ENCODE measurements at places on chromosomes 2 and 18.

- no peak for DNase-seq
Observed at GRCh38 chr2:230896346-230897115, 28.5 kb downstream of the GPR55 start.

GRCh38 chr2:195017890-195018289 lies 639.1 kb upstream of the SLC39A10 start:
- DNase-seq: no peak

DNA sequence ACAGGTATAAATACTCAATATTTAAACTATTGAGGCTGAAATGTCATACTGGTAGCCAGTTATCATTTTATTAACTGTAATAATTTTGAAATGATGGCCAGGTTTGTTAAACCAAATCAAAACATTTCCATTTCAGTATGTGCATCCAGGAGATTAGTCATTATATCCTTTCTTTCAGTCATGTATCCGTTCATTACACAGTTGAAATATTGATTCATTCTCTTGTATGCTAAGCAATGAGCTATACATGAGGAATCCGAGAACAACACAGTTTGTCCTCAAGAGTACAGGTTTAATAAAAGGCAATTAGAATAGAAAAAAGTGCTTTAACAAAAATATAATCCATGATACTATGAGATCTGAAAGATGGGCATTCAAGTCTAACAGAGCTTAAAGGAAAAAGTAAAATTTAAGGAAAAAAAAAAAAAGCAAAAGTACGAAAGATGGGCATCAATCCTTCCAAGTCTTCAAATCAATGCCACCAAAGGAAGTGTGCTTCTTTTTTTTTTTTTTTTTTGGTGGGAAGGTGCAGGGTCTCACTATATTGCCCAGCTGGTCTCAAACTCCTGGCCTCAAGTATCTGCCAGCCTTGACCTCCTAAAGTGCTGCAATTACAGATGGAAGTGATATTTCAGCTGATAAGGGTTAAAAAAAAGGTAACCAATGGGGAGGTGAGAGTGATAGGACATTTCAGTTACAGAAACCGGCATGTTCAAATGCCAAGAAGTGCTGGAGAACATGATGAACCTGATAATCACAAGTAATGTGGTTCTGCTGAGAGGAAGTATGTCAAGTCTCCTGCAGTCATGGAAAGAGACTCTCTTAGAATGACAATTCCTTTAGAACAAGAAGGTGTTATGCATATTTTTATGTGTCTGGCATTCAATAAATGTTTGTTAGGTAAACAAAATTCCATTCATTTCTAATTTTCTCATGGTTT lies 35.8 kb downstream of the PUM2 start:
- no peak for DNase-seq

DNA sequence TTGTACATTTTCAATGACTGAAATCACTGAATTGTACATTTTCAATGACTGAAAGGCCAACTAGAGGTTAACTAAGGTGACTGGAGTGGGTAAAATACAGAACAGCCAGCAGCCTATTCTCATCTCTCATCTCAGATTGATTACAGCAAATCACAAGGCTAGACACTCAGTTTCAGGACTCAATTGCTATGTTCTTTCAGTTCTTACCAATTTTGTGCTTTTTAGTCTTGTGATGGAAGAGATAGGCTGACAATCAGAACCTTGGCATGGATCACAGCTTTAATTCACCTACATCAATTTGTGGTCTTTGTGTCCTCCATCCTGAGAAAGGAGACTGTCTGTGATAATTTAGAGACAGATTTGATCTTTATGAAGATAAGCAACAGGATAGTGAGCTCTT lies 124.7 kb downstream of the GULP1 start:
- no peak for DNase-seq

DNA sequence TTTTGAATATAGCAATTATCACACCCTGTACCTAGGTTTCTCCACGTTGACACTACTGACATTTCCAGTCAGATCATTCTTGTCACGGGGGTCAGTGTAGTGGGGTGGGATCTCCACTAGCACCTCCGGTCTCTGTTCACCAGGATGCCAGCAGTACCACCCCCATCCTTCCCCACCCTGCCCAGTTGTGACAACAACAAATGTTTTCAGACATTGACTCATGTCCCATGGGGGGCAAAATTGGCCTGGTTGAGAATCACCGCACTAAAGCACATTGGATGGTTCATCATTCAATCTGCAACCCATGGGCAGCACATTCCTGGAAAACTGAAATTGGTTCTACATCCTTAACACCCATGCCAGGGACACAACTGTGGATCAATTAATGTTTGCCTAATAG lies 32.3 kb downstream of the FEZ2 start:
- no peak for DNase-seq

DNA sequence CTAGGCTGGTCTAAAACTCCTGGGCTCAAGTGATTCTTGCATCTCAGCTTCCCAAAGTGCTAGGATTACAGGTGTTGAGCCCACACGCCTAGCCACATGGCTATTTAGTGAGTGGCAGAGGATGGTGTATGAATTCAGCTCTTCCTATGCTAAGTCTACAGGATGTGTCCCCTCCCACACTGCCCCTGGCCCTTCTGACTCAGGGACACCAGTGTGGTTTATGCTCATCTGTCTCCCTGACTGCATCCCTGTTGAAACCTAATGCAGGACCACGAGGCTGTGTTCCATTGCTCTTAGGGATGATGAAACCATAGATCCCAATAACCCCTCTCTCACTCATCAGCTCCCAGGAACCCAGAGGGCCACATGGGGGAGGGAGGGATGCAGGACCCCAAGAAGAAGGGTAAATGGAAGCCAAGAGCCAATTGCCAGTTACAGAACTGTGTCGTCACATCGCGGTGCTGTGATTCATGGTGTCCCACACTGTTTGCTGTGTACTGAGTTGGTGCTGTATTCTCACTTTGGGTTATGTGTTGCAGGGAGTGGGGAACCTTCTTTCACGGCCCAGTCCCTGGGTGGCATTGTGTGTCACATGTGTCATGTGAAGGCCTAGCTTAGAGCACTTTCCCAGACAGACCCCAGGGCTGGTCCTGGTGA lies 102.9 kb upstream of the HAAO start:
- no peak for DNase-seq

DNA sequence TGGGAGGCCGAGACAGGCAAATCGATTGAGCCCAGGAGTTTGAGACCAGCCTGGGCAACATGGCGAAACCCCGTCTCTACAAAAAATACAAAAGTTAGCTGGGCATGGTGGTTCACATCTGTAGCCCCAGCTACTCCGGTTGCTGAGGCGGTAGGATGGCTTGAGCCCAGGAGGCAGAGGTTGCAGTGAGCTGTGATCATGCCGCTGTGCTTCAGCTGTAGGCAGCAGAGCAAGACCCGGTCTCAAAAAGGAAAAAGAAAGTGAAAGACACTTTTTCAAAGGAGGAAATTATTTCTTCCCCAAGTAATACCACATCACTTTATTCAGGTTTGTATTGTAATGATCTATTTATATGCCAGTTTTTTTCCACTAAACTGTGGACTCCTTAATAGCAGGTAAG lies 35.7 kb upstream of the TAF4B start:
- DNase-seq: peak; percentile 14

DNA sequence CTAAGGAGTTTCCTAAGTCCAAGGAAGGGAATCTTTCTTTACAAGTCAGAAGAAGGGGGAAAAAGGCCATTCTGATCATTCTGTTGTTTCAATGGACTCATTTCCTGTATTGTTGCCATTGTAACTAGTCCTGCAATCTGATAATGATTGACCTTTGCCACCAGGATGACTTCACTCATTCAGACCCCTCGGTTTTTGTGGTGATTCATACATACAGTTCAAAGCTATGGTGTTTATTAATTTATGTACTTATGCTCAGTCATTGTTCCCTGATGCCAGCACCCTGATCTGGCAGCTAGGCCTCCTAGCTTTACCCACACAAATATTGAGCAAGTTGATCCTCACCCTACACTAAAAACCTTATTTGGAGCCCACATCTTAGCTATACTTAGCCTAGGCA lies 57.6 kb upstream of the ZNF519 start:
- no peak for DNase-seq

DNA sequence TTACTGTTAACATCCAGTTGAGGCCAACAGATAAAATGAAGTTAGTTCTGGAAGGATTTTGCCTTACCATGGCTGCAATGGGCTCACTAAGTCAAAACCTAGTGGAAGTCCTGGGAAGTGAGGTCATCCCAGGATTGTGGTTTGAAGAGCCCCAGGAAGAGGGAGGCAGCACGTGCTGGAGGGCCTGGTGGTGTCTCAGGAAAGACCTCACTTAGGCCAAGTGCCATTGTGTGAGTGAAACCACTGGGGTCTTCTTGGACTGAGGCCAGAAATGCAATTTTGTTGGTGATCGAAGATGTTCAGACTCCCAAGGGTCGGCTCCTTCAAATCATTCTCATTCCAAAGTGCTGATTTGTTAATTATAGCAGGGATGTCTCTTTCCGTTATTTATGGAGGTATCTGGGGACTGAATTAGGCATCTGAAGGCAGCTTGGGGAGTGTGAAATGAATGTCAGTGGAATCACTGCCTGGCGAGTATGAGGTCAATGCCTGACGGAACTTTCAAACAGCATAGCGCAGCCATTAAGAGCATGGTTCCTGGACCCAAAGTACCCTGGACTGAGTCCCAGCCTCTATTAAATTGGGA lies 60.0 kb downstream of the IL1R2 start:
- DNase-seq: no peak

GRCh38 chr2:165952741-165953211 lies 800 bp downstream of the TTC21B start:
- DNase-seq: no peak

DNA sequence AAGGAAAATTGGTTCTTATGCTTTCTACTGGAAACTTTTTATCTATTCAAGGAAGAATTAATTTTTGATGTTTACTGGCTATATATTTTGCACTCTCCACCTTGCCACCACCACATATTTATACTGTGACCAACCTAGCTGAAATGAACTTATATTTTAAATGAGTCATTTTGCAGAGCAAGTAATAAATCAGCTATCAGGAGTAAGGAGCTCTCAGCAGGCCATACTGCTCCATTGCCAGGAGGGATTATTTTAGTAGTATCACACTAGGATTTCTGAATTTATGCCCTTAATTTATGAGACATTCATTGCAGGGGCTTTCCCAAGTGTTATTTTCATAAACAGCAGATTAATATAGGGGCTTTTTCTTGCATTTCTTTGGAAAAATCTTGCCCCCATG lies 125.8 kb upstream of the CYP1B1 start:
- no peak for DNase-seq

DNA sequence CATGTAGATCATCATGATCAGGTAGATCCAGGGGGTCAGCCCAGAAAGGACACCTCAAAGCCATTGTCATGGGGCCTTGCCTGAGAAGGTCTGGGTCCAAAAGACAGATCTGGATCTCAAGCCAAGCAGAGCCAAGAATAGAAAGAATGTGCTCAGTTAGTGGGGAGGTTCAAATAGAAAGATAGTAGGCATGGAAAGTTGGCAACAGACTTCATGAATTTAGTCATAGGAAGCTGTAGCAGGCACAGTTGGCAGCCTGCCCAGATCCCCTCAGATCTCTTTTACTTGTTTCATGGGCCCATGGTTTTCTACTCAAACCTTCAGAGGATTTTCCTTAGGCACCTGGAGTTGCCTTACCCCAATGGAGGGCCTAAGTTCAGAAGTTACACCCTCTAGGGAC lies 767.0 kb downstream of the SLC4A3 start:
- DNase-seq: no peak

GRCh38 chr18:11672198-11672597 lies 16.9 kb upstream of the GNAL start:
- DNase-seq: no peak

DNA sequence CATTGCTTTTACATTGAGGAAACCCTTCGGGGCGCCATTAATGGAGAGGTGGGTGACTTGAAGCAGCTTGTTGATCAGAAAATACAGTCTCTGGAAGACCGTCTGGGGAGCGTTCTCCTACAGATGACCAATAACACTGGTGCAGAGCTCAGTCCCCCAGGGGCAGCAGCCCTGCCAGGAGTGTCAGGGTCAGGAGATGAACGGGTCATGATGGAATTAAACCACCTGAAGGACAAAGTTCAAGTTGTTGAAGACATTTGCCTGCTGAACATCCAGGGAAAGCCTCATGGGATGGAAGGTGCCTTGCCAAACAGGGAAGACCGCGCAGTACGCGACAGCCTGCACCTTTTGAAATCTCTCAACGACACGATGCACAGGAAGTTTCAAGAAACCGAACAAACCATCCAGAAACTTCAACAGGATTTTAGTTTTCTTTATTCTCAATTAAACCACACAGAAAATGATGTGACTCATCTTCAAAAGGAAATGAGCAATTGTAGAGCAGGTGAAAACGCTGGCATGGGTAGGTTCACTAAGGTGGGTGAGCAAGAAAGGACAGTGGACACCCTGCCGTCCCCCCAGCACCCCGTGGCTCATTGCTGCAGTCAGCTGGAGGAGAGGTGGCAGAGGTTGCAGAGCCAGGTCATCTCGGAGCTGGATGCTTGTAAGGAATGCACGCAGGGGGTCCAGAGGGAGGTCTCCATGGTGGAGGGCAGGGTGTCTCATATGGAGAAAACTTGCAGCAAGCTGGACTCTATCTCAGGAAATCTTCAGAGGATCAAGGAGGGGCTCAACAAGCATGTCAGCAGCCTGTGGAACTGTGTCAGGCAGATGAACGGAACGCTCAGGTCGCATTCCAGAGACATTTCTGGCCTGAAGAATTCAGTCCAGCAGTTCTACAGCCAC lies 45.0 kb downstream of the EMILIN2 start:
- DNase-seq: no peak

- no peak for DNase-seq
Observed at GRCh38 chr2:227115761-227116160, 48.2 kb downstream of the COL4A4 start.

DNA sequence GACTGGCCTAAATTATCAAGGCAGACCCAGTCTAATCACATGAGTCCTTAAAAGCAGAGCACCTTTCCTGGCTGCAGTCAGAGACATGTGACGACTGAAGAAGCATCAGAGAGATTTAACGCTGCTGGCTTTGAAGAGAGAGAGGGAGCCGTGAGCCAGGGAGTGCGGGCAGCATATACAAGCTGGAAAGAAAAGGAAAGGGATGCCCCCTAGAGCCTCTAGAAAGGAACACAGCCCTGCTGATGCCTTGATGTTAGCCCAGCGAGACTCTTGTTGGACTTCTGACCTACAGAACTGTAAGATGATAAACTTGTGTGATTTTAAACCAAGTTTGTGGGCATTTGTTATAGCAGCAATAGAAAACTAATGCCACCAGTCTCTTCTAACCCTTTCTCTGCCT lies 58.1 kb downstream of the HEATR5B start:
- DNase-seq: no peak

DNA sequence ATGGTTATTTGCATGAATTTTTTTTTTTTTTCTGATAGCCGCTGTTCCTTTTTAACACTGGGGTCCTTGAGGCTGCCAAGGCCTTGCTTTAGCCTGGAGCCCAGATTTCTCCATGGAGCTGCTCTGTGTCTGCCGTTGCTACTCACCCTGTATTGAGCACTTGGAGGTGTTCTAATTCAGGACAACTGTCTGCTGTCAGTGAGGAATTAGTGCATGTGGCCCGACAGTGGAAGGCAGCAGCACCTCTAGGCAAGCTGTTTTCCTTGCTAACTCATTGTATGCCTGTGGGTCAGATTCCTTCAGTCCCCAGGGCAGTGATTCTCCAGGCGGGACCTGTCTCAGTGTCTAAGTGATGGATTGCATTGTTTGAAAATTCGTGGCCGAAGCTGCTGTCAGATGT lies 147.7 kb upstream of the DPP10 start:
- no peak for DNase-seq
